Lung microvascular endothelial cell (primary cell): ENCODE measurements at places on chromosomes 3 and 15. TPM values are rescaled to one million over a fixed set of nuclear protein-coding genes. Genes with fewer than 3 reads are reported as not detected.

GRCh38 chr15:80747317-80748053 lies 31.7 kb upstream of the CEMIP start:
- DNase-seq = peak; percentile 56

- DNase-seq = no peak
Observed at GRCh38 chr15:37788767-37789396, 145.6 kb upstream of the TMCO5A start.

GRCh38 chr3:104561324-104561723 lies 805.4 kb upstream of the ALCAM start:
- no peak for DNase-seq

DNA sequence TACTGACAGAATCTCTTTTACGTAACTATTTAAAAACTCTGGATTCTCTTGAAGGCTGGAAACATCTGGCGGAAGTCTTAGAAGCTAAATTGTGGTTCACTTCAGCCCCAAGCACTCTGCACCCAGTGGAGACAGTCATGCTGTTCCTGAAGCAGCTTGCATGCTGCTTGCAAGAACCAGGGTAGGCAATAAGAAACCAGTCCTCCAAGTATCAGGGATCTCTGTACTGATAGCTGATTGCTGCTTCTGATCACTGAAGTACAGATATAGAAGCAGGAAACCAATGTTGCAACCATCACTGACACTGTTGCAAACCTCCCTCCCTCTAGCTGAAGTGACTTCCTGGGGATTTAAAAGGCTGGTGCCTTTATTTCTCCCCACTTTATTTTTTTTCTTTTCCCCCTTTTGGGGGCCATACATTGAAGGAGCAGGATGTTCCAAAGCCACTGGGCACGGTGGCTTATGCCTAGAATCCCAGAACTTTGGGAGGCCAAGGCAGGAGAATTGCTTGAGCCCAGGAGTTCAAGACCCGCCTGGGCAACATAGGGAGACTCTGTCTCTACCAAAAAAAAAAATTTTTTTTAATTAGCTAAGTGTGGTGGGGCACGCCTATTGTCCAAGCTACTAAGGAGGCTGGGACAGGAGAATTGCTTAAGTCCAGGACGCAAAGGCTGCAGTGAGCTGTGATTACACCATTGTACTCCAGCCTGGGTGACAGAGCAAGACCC lies 15.3 kb downstream of the SPCS1 start:
- DNase-seq = no peak

GRCh38 chr15:48823706-48824105 lies 12.8 kb upstream of the CEP152 start:
- DNase-seq = no peak

DNA sequence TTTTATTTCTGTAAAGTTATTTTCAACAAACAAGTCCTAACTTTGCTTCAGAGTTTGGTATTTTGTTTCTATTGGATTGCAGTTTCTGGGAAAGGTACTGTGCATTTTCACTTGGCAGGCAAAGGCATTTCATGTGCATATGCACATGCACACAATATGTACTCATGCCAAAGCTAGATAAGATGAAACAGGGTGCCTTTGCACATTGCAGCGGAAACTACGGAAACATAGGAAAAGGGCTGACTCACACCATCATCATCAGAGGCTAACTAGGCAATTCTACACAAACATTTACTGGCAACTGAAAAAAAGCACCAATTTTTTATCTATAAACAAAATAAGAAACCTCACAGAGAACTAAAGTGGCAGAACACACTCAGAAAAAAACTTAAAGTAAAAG lies 550.6 kb upstream of the NECTIN3 start:
- peak; percentile 98 for DNase-seq

DNA sequence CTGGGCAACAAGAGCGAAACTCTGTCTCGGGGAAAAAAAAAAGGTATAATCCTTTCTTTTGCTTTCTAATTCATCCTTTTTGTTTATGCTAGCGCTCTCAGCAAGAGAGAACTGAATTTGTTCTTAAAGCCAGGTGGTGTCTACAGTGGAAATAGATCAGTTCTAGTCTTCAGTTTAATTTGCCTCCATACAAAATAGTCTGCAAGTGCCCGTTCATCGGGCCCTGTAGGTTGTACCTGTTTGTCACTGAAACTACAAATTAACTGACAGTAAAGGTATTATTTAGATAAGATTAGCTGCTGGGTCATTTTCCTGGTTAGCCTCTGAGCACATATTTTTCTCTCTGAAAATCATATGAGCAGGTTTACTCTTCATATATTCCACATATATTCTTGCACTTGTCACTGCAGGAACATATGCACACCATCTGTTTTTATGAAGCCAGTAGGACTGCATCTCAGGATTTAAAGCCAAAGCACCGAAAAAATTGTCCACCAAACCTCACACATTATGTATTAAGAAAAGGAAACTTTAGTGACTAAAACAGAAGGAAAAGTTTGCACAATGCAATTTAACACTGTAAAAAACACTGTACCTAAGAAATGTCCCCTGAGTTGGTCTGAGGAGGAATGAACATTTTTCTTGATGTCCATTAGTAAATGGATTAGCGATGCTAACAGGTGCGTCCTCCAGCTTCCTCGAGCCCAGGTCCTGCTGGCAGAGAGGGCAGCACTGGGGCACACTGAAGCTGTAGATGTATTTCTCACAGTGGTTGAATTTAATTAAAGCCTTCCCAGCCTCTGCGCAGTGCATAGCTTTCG lies 437 bp downstream of the MKRN2OS start:
- DNase-seq = no peak

DNA sequence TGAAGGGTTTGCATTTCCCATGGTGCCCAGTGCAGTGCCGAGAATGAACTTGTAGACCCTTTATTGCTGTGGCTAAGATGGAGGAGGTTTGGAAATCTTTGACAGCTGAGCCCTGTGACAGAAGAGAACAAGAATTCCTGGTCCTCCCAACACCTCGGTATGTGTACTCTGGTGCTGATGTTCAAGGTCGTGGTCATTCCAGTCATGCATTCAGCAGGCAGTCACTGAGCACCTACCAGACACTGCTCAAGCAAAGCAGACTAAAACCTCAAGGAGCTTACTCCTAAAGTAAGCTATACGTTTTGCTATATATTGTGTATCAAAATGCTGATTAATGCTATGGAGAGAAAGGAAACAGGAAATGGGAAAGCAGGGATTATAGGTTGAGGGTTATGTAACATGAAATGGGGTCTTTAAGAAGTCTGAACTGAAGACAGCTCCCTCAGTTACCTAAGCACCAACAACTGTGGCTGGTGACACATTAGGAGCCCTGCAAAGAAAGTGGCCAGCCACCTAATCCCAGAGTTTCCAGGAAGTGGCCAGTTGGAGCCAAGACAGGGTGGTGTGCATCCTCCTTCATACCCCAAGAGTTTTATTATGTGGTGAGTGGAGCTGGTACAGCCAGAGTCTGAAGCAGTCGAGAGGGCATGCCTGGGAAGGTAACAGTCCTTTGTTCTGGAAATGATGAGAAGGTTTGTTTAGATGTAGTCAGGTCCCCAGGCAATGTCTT lies 65.0 kb downstream of the CCNL1 start:
- DNase-seq = no peak

GRCh38 chr15:77985931-77986480 lies 91.5 kb downstream of the TBC1D2B start:
- DNase-seq = no peak

- no peak for DNase-seq
Observed at GRCh38 chr3:125035217-125035616, 20.6 kb downstream of the HEG1 start.

DNA sequence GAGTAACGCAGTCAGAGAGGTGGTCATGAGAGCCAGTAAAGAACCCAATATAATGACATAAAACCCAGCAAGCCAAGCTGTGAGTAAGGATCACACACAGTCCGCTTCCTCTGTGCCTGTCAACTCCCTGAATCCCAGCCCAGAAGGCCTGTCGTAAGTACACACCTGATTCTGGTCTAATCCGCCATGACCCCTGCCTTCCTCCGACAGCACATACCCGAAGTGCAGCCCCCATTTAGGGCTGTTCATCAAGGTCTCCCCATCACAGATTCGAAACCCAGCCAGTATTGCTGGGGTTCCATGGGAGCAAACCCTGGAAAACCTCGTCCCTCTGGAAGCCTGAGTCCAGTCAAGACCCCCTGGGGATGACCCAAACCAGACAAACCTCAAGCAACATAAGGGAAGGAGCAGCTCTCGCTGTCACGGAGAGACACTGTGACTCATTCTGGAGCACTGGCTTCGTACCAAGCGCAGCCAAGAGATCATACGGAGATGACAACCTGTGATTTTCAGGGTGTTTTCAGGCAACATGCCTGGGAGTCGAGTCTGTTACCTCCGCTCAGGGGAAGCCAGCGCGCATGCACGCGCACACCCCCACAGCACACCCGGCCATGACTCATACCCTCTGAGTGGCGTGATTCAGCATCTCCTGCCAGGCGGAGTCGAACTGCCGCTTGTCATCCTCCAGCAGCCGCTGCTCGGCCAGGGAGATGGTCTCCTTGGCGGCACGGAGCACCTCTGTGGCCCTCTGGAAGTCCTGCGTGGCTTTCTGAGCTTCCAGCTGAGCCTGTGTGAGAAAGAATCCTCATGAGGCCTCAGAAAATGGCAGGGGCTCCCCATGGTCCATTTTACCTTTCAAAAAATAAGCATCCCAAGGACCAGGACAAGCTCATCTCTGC lies 63.0 kb downstream of the SH3BP5 start:
- DNase-seq = peak; percentile 98

DNA sequence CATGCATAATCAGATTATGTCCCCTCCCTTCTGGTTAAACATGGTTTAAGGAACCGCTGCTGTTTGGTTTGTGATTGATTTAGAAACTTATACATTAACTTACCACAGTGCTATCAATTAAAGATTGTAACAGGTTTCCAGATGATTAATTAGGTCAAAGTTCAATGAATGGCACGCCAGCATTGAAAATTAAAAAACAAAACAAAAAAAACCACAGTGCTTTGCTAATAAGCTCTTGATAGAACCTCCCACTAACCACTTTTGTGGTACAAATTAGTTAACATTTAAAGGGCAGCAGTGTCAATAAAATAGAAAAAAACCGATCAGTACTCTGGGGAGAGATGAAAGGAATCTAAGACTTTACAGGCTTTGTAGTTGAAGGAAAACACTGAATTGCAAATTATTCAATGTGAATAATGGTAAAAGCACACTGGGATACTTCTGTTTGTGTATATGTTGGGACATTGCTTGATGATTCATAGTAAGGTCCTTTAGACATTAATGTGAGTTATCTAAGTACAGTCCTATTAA lies 7.6 kb upstream of the C3orf38 start:
- no peak for DNase-seq

- no peak for DNase-seq
Observed at GRCh38 chr15:57025264-57025926, 107.0 kb downstream of the TCF12 start.

DNA sequence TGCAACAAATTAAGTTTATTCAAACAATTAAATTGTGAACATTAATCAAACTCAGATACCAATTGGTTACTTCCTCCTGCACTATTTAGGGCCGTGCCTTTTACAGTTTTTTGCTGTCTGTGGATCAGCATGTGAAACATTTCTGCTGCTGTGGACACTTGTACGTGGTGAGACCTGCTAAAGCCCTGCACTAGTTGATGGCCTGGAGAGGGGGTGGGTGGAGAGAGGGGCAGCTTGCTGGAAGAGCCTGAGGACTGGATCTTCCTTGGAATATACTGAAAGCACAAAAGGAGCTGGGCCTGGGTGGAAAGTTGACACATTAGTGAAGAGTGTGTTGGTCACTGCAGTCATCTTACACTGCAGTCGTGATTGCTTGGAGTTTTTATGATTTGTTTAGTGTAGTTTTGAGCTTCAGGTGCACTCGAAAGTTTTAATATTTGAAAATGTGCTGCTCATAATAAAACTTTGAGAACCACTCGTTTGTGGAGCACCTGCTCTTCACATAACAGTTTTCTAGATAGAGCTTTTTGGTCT lies 11.4 kb downstream of the PLCL2 start:
- no peak for DNase-seq

GRCh38 chr15:81296673-81297072 lies 27.3 kb downstream of the STARD5 start:
- peak; percentile 43 for DNase-seq

DNA sequence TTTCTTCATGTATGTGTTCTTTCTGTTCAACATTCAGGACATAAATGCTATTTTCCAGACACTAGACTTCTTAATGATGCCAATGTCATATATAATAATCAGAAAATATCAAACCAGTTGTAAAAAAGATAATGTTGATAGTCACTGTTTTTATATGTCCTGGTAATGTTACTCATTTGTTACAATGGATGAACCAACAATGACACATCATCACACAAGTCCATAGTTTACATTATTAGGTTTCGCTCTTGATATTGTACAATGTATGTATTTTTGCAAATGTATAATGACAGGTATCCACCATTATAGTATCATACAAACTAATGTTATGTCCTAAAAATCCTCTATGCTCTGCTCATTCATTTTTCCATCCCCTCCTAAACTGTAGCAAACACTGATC lies 243.8 kb upstream of the CDIN1 start:
- DNase-seq = no peak

GRCh38 chr15:51117270-51117669 lies 22.6 kb upstream of the TNFAIP8L3 start:
- DNase-seq = peak; percentile 46

DNA sequence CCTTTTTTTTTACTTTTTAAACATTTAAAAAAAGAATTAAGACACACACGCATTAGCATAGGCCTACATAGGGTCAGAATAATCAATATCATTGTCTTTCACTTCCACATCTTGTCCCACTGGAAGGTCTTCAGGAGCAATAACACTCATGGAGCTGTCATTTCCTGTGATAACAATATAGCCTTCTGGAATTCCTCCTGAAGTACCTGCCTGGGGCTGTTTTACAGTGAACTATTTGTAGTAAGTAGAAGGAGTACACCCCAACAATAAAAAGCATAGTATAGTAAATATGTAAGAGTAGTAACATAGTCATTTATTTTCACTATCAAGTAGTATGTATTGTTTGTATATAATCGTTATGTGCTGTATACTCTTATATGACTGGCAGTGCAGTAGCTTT lies 19.5 kb upstream of the CLDN18 start:
- DNase-seq = no peak

DNA sequence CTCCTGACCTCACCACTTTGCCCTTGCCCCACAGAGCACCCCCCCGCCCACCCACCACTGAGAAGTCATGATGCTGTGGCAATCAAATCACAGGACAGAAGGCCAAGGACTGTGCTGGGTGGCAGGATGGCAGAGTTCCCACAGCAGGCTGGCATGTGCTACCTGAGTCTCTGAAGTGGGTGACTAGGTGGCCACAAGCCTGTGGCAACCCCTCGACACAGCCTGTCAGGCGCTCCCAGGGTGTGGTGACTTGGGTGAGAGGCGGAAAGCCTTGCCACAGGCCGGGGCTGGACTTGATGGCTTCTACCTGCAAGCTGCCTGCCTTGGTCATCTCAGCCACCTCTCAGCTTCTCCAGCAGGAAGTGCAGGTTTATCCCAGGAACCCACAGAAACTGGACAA lies 15.6 kb upstream of the DUSP7 start:
- DNase-seq = no peak

UACA gene
- total RNA-seq = 102 and 189 TPM in 2 replicates

GP9 gene
- total RNA-seq = not detected in 2 replicates

ATP8B4 gene
- 0.44 and 3.6 TPM in 2 replicates for total RNA-seq

ADAMTS9 gene
- total RNA-seq = 20.6 and 21.1 TPM in 2 replicates

SCG5 gene
- total RNA-seq = 0.20 and 0.44 TPM in 2 replicates
